Adipose tissue (tissue), 3 donors: ENCODE measurements at places on chromosomes 5 and 9. TPM values are rescaled to one million over a fixed set of nuclear protein-coding genes. Genes with fewer than 3 reads are reported as not detected.

MYOZ3 gene
- 0.06 TPM for polyA plus RNA-seq

PTGDS gene
- 22.4 TPM for polyA plus RNA-seq

PTCD2 gene
- 3.4 TPM for polyA plus RNA-seq

PAPPA gene
- polyA plus RNA-seq, result 2.9 TPM
